ENCODE measurements at places on chromosomes 1 and 21. TPM values are rescaled to one million over a fixed set of nuclear protein-coding genes. Genes with fewer than 3 reads are reported as not detected.

DNA sequence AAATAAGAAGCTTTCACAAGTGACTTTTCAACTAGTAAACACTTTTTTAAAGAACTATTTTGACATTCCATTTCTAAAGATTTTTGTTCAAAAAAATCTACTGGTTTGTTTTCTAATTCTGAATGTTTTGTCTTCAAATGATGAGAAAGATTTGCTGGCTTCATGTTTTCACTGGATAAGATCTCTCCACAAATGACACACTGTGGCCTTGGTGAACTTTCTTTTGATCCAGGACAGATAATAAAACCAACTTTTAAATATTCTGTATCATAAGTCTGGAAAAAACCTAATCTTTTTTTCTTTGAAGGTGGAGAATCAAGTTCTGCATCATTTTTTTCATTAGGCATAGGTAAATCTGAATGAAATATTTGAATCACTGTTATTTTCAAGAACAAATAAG, 3.4 kb upstream of the TMEM35B start:
- H3K4me1 ChIP-seq = peaks cover 12% of the 10 kb centered on the region
- H3K27me3 ChIP-seq = no peaks in the 10 kb centered on the region
- no peak overlapping the region for H3K27ac ChIP-seq

DNA sequence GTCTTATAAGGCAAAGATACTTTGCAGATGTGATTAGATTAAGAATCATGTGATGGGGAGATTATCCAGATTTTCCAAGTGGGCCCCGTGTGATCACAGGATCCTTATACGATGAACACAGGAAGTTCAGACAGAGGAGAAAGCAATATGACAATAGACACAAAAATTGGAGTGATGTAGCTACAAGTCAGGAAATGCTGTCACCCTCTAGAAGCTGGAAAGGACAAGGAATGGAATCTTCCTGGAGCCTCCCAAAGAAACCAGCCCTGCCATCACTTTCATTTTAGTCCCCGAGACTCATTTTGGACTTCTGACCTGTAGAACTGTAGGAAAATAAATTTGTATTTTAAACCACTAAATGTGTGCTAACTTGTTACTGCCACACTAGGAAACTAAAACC, 61.9 kb upstream of the C1orf21 start:
- no peaks in the 10 kb centered on the region for H3K36me3 ChIP-seq
- peaks cover 9% of the 10 kb centered on the region for H3K27me3 ChIP-seq
- no peak overlapping the region for H3K4me3 ChIP-seq
- no peak for DNase-seq

The GATAD2B gene
- 4.9 TPM for polyA plus RNA-seq

DNA sequence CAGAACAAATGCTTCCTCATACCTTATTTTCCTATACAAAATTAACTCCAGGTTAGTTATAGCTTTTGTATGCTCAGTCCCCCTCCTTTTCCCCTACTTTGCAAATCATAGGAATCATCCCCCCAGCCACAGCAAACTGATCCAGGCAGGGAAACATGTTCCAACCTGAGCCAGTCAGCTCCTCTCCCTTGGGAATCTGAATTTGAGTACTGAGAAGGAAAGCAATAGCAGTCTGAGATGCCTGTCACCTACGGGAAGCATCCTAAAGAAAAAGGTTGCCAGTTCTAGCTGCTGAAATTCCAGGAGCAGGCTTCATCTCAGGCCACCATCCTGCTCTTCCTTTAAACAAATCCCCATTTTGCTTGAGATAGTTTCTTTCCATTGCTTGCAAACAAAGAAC, 6.9 kb downstream of the ADSS2 start:
- H3K27me3 ChIP-seq = no peaks in the 10 kb centered on the region
- peaks cover 33% of the 10 kb centered on the region for H3K4me1 ChIP-seq
- H3K4me3 ChIP-seq = no peak overlapping the region
- H3K36me3 ChIP-seq = no peaks in the 10 kb centered on the region

GRCh38 chr21:46661211-46661625, 25.7 kb downstream of the PRMT2 start:
- no peaks in the 10 kb centered on the region for H3K4me1 ChIP-seq
- H3K27ac ChIP-seq = peak overlapping the region; percentile 12
- no peak overlapping the region for H3K4me3 ChIP-seq
- DNase-seq = no peak

The CAMK1G gene
- polyA plus RNA-seq = not detected

DNA sequence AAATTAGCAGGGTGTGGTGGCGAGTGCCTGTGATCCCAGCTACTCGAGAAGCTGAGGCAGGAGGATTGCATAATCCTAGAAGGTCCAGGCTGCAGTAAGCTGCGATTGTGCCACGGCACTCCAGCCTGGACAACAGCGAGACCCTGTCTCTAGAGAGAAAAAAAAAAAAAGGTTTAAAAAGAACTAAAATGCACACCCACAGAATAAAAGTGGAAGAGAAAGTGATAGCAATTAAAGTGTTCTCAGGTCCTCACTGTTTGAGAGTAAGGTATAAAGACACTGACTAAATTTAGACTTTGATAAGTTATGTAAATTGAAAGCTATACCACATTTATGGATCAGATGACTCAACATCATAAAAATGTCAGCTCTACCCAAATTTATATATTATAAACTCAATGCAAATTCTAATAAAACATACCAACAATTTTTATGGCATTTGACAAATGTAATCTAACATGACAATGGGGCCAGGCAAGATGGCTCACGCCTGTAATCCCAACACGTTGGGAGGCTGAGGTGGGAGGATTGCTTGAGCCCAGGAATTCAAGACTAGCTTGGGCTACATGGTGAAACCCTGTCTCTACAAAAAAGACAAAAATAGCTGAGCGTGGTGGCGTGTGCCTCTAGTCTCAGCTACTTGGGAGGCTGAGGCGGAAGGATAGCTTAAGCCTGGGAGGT, 11.8 kb downstream of the ZBTB17 start:
- H3K36me3 ChIP-seq = no peaks in the 10 kb centered on the region
- H3K27me3 ChIP-seq = no peaks in the 10 kb centered on the region
- DNase-seq = no peak
- H3K4me1 ChIP-seq = peaks cover 49% of the 10 kb centered on the region

GRCh38 chr1:232952514-232953499, 2.4 kb downstream of the NTPCR start:
- peaks cover 37% of the 10 kb centered on the region for H3K4me1 ChIP-seq
- peak; percentile 28 for DNase-seq
- no peaks in the 10 kb centered on the region for H3K27me3 ChIP-seq
- H3K36me3 ChIP-seq = peaks cover 24% of the 10 kb centered on the region
- H3K27ac ChIP-seq = peak overlapping the region; percentile 75

DNA sequence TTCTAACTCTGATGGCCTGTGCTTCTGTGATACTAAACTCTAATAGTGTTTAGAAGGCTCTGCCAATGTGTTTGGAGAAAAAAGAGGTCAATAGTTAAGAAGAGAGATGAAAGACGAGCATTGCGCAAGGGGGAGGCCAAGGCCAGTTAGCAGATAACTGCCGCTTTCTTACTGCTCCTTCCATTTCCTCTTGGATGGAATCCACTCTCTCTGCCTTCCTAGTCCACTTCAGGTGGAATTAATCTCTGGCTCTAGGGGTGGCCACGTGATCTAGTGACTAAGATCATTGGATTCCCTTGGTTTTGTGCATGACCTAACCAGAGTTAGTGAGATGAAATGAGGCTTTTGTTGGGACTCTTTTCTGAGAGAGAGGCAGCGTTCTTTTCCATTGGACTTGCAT, 148.3 kb downstream of the ACTL8 start:
- H3K36me3 ChIP-seq = no peaks in the 10 kb centered on the region
- peaks cover 44% of the 10 kb centered on the region for H3K27me3 ChIP-seq
- no peak for DNase-seq
- H3K4me3 ChIP-seq = no peak overlapping the region

DNA sequence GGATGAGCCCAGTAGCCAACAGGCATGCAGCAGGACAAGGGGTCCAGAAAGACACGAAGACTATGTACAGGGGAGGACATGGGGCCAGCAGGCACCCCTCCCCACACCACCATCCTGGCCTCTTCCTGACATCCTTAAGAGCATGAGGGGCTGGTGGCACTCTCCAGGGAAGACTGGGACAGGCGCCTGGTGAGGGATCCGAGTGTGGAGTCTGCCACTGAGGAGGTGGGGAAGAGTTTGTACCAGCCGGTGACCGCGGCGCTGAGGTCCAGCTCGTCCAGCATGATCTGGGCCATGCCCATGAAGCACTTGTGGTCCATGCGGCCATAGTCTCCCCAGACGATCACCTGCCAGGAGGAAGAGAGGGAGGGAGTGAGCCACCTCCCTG, 39.1 kb downstream of the RIMS3 start:
- no peaks in the 10 kb centered on the region for H3K27me3 ChIP-seq
- H3K4me1 ChIP-seq = peaks cover 13% of the 10 kb centered on the region
- no peaks in the 10 kb centered on the region for H3K36me3 ChIP-seq
- DNase-seq = no peak
- no peak overlapping the region for H3K27ac ChIP-seq

The MYCL gene
- 0.36 TPM for polyA plus RNA-seq

The LCE3E gene
- not detected for polyA plus RNA-seq

- H3K4me1 ChIP-seq = peaks cover 49% of the 10 kb centered on the region
- peak overlapping the region; percentile 89 for H3K27ac ChIP-seq
- no peaks in the 10 kb centered on the region for H3K36me3 ChIP-seq
- H3K27me3 ChIP-seq = no peaks in the 10 kb centered on the region
- DNase-seq = no peak
Measured at GRCh38 chr1:225995919-225996864, 3.0 kb downstream of the SDE2 start.

- peaks cover 23% of the 10 kb centered on the region for H3K27me3 ChIP-seq
- peaks cover 43% of the 10 kb centered on the region for H3K4me1 ChIP-seq
- no peak overlapping the region for H3K27ac ChIP-seq
- DNase-seq = no peak
- peak overlapping the region; percentile 74 for H3K4me3 ChIP-seq
Measured at GRCh38 chr21:41953249-41953830, 478 bp downstream of the C2CD2 start.

DNA sequence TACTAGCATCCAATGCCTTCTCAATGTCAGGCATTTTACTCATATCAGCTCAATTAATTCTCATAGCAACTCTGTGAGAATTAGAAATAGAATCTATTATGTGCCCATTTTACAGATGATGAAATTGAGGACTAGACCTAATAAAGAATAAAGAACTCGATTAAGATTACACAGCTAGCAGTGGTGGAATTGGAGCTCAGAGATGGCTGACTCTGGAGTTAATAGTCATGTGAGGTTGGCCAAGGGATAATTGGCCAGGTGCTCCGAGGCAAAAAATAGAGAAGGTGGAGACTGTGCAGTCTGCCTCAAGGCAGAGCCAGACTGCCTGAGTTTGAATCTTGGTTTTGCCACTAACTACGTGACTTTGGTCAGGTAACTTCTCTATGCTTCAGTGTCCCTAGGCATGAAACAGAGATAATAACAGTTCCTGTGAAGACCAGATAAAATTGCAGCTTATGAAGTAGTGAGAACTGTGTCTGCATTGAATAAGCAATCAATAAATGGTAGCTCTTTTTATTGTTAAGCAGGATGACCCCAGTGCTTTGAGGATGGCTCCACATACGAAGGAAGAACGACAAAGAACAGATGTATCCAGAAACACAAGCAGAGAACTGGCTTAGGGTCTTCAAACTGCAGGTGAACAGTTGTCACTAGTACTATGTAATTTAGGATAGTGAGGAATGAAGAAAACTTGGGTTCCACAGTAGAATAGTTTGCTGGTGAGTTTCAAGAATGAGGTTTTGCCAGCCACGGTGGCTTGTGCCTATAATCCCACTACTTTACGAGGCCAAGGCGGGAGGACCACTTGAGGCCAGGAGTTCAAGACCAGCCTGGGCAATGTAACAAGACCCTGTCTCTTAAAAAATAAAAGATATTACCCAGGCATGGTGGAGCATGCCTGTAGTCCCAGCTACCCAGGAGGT, 6.9 kb upstream of the CCSAP start:
- no peak for DNase-seq
- no peaks in the 10 kb centered on the region for H3K36me3 ChIP-seq
- H3K4me3 ChIP-seq = no peak overlapping the region
- H3K27ac ChIP-seq = no peak overlapping the region
- H3K4me1 ChIP-seq = no peaks in the 10 kb centered on the region
- peaks cover 25% of the 10 kb centered on the region for H3K27me3 ChIP-seq

DNA sequence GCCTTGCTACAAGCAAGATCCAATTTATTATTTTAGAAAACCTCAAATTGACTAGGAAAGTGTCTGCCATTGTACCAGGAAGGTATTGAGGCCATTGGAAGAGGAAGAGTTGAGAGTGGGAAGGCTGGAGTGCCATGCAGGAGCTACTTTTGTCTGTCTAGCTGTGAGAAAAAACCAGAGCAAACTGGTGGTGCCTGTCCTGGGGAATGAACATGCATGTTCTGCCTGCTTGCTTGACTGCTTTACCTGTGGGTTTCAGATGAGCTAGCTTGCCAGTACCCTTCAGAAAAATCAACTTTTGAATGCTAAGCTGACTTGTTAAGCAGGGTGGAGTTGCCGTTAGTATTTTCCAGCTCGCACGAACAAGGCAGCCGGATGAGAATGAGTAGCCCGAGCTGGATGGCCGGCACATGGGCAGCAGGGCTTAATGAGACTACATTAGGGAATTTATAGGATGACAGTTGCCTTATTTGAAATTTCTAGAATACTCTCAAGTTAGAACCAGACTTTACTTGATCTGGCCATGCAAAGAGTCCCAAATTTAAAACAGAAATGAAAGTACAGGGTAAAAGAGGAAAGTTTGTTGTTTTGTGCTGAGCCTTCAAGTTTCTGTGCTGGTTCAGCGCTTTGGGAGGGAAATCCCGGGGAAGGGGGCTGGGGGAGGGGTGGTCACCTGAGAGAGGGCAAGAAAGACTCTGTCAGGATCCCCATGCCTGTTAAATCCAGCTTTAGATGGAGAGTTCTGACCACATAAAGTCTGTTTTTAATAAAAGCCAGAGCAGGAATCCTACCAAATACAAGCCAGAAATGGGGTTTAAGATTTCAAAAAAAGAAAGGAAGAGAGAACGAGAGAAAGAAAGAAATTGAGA, 29.6 kb upstream of the C1orf105 start:
- no peaks in the 10 kb centered on the region for H3K36me3 ChIP-seq
- H3K27ac ChIP-seq = peak overlapping the region; percentile 99
- no peaks in the 10 kb centered on the region for H3K27me3 ChIP-seq
- peak overlapping the region; percentile 87 for H3K4me3 ChIP-seq

GRCh38 chr1:177571076-177571475, 398.8 kb downstream of the SEC16B start:
- no peaks in the 10 kb centered on the region for H3K27me3 ChIP-seq
- DNase-seq = no peak
- no peaks in the 10 kb centered on the region for H3K4me1 ChIP-seq
- H3K36me3 ChIP-seq = no peaks in the 10 kb centered on the region
- no peak overlapping the region for H3K4me3 ChIP-seq
- no peak overlapping the region for H3K27ac ChIP-seq

DNA sequence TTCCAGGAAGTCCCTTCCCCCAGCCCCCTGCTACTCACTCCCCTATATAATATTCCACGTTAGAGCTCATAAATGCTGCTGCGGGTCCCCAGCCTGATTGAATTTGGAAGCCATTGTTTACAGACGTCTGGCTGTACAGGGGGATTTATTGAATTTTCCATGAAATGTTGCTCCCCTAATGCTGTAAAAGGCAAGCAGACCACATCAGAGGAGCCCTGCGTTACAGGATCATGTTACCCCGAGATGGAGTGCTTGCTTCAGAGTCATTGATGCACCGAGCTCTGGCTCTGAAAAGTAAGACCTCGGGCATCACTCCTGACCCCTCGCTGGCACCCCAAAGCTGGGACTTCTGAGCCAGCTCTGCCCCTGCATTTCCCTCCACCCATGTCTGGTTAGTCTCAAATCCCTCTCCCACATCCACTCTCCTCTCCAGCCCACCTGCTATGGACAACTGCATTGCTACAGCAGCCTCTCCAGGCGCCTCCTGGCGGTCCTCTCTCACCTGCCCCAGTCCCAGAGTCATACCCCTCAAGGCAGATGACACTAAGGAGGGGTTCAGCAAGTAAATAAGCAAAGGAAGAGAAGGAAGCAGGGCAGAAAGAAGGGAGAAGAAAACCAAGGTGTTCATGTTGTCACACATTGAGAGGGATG, 127.8 kb downstream of the TMEM53 start:
- H3K27ac ChIP-seq = no peak overlapping the region
- H3K4me1 ChIP-seq = no peaks in the 10 kb centered on the region
- DNase-seq = no peak
- H3K4me3 ChIP-seq = no peak overlapping the region
- H3K27me3 ChIP-seq = peaks cover 8% of the 10 kb centered on the region

The THEM5 gene
- polyA plus RNA-seq = not detected
